ENCODE measurements at places on chromosomes 3 and 15.

DNA sequence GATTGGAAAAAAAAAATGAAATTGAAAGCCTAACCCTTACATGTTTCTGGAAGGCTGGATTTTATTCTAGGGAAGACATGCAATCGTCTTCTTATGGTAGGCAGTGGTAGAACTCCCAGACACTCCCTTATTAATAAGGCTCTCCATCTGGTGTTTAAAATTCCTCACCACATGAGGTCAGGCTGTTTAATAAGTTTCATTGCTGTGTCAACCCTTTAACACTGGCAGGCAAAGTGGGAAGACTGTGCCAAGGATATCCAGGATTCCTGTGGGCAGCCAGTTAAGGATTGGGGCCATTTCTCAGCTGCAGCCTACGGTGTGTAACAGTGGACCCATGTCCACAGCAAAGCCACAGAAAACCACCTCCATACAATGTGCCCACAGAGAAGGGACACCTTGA lies 225.5 kb upstream of the CHRM5 start:
- no peak for DNase-seq

DNA sequence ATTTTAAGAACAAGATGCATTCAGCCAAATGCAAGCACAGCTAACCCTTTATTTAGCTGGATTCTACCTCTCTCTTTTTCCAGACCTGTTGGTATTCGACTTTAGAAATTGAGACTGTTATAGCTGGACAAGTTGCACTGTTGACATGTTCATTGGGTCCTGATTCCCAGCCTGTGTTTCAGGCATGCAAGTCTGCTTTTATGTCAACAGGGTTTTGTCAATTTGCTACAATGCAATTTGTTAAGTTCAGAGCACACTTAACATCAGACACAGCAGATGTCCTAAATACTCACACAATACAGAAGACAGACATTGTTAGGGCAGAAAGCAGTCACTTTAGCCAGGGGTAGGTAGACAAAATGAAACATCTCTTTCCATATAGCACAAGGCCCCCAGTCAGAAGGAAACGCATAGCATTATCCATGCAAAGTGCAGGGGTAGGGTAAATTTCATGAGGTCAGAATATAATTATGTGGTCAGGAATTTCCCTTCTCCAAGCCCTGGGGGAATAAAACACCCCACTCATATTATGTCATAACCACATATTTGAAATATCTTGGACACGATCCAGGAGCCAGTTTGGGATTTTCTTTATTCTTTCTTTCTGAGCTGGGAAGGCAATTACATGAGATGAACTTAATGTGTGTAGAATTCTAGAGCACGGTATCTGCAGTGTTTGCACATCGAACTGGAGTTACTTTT lies 504.1 kb downstream of the NTRK3 start:
- DNase-seq = no peak

DNA sequence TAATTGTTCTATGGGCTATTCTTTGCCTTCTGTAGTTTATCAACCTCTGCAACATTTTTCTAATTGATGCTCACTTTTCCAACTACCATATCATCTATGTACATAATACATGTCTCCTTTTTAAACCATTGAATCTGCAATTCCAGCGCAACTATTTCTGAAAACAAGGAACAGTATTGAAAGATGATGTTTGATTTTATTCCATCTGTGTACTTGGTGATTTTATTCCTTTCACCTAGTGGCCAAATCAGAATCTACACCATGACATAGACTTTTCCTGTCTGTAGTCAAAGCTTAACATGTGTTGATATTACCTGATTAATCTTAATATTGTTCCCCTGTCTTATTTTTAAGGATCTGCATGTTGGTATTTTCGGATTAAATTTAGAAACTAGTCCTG lies 13.0 kb downstream of the NKTR start:
- no peak for DNase-seq

DNA sequence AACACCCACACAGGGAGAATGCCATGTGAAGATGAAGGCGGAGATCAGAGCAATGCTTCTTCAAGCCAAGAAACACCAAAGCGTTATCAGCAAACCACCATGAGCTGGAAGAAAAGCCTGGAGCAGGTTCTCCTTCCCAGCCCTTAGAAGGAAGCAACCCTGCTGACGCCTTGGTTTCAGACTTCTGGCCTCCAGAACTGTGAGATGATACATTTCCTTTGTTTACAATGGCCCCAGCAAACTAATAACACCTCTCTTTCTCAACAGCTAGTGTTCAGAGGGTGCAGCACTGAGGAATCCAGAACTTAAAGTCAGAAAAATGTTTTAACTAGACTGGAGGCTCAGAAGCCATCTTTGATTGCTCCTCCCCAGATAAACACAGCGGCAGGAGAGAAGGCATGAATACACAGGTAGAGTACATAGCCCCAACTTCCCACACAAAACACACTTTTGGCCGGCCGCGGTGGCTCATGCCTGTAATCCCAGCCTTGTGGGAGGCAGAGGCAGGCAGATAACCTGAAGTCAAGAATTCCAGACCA lies 132.4 kb upstream of the LPP start:
- DNase-seq = no peak

DNA sequence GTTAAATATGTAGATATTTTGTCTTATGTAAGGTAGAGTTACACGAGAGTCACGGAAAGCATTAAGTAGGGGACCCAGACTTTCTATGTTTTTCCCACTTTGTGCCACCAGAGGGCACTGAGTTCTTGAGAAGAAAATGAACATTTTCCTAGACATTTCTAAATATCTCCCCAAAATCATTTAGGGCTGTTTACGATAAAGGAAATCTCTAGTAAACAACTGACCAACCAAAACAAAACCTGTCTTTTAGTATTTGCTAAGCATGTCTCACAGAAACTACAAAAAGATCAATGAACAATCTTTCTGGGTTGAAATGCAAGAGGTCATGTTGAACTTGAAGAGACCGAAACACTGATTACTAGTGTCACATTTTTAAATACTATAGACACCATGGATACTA lies 16.1 kb downstream of the POU1F1 start:
- no peak for DNase-seq

GRCh38 chr3:8443829-8444791 lies 57.5 kb upstream of the LMCD1 start:
- DNase-seq = no peak

DNA sequence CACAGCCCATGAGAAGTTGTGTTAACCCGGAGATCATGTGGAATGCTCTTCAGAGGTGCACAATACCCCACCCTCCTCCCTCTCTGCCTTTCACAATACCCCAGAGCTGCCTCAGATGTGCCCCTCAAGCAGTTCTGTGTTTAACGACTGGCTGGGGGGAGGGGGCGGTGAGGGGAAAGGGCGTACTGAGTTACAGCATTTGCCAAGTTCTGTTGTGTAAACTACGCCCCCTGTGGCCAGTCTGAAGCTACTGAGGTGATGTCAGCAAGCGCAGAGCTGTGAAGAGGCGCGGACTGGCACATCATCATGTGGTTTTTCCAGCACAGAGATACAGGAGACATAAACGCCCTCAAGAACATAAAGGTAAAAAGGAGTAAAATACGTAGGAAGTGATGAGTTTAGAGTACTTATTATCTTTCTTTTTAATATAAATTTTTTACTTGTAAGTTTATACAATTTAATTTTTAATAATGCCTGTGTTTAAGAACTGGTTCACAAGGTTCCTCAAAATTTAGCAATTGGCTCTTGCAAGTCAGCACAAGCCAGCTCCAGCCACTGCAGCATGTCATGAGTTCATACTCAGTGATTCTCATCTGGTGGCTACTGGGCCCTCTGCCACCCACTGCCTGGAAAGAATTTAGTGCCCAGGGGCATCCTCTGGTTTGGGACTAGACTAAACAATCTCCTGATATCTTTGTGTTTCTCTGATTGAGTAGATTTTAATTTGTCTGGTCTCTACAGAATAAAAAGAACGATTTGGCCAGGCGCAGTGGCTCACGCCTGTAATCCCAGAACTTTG lies 1.7 kb downstream of the EPB42 start:
- no peak for DNase-seq

GRCh38 chr3:104628185-104628789 lies 738.4 kb upstream of the ALCAM start:
- DNase-seq = no peak

GRCh38 chr3:54168451-54168850 lies 46.1 kb downstream of the CACNA2D3 start:
- DNase-seq = no peak

- DNase-seq = no peak
Observed at GRCh38 chr3:122975163-122975923, 52.2 kb downstream of the SEMA5B start.

DNA sequence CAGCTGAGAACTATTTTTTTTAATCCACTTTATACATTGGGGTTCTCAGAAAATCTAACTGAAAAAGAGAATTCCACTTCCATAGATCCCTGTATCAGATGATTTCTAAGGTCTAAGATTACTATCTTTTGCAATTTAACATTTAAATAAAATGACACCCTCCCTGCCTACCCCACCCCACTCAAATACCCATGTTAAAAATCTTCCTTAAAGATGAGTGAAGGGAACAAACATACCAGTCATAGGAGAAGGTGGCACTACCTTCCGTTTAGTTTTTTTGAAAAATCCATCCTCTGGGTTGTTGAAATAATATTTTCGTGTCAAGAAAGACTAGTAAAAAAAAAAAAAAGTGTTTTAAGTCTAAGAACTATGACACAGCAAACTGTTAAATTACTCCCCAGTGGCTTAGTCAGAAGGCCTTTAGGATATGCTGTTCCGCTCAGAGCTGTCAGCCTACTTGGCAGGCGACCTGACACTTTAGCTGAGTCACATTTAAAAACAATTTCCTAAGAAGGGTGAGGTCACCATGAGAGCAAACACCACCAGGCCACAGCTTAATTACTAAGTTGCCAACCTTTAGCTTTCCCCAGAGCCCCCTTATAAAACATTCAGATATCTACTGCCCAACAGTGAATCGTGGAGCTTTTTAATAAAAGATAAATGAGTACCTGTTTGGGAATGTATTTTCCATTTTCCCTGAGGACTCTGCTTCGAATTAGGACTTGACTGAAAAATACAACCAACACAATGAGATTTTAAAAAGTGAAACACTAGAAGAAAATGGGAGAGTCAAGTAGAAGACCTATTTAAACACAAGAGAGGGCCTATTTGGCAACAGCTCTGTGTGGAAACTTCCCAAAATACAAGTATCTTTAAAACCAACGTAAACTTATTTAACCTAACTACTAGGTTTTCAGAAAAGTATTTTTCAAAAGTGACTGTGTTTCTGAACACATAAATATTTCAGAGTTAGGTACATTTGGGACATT lies 9.6 kb downstream of the EMC3 start:
- DNase-seq = no peak

- DNase-seq = peak; percentile 2
Observed at GRCh38 chr3:100710261-100710968, 1.1 kb downstream of the TFG start.

DNA sequence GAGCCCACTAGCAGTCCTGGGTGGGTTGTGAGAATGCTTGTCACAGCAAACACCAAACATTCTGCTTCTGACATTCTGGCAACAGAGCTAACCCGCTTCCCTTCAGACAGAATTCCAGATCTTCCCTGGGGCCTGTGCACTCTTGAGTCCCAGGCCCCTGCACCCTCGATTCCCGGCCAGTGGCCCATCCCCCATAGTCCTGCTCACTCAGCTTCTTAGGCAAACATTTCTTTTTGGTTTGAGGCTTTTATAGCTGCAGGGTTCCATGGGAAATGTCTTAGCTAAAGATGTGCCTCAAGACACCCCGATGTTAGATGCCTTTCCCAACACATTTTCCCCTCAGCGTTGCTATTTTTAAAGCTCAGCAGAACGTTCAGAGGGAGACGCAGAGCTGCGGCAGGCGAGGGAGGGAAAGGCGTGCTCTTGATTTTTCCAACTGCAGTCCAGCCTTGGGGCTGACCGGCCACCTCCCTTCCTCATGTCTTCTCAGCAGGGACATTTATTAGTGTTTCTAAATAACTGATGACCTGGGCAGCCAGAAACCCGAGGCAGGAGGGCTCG lies 35.2 kb downstream of the ABTB1 start:
- no peak for DNase-seq

- DNase-seq = no peak
Observed at GRCh38 chr3:150365132-150365604, 42.9 kb upstream of the TSC22D2 start.

DNA sequence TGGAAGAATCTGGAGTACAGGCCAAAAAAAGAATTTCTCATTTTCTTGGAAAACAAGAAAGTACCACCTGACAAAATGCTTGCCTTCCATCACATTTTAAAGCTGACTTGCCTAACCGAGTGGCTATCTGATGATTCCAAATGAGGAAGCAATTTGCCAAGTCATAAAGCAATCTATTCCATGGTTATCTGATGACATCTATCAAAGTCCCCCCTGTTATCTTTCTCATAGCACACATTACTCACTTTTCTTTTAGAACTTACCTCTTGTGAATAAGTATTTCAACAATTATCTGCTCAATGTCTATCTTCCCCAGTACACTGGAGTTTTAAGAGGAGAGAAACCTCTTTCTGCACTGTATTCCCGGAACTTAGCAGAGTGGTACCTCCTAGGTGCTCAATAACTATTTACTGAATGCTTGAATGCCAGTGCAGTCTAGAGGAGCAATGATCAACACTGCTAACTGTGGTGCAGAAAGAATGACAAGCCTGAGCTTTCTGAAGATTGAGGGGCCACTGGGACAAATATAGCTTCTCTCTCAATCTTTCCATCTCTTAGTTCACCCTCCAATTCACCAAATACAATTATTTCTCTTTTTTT lies 186.3 kb upstream of the ATP11B start:
- DNase-seq = no peak

- no peak for DNase-seq
Observed at GRCh38 chr15:92869263-92869940, 30.7 kb upstream of the CHD2 start.

DNA sequence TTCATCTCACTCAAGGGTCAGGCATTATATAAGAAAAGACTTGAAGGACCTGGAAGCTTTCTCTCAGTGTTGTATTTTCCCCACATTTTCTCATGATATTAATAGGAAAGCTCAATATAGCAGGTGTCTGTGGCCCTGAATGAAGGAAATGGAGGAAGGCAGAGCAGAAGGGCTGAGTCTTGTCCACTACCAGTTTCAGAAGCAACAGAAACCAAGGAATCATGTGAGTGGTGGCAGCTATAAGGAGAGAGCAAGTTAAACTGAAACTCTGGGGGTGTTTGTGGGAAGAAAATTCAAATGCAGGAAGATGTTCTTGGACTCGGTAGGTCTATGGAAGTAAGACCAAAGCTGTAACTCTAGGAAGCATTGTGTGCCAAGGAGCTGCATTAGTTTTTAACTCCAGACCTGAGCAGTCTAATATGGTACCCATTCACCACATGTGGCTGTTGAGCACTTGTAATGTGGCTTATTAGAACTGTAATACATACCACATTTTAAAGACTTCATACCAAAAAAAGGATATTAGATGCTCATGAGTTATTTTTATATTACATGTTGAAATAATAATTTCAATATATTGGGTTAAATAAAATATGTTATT lies 278.8 kb upstream of the GADL1 start:
- DNase-seq = no peak

DNA sequence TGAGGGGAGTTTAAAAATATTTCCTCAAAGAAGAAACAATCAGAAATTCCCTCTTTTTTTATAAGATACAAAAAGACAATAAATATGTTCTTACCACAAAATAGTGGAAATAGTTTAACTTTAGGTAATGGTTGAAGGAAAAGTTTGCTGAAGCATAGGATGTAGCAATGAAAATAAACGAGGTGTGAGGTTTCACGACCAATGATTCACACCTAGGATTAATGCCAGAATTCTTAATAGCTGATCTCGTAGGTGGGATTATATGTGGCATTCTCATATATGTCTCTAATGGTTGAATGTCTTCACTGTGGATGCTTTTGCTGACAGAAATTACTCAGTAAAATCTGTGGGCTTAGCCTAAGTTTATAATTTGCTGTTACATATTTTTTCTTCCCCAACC lies 467.7 kb downstream of the FGF12 start:
- DNase-seq = no peak

GRCh38 chr3:172125963-172126457 lies 86.6 kb downstream of the FNDC3B start:
- no peak for DNase-seq
